ENCODE measurements at places on chromosomes 5 and 9. TPM values are rescaled to one million over a fixed set of nuclear protein-coding genes. Genes with fewer than 3 reads are reported as not detected.

INSL4 gene
- total RNA-seq = not detected

MROH2B gene
- not detected for total RNA-seq

IFNA8 gene
- not detected for total RNA-seq

GOLM1 gene
- 100 TPM for total RNA-seq

PCDHGB4 gene
- 19.5 TPM for total RNA-seq

DDX4 gene
- total RNA-seq = not detected

TCERG1 gene
- 26.0 TPM for total RNA-seq

KCTD16 gene
- total RNA-seq = 0.10 TPM

ISL1 gene
- not detected for total RNA-seq

REEP2 gene
- total RNA-seq = 13.5 TPM

TIMD4 gene
- not detected for total RNA-seq

CATSPER3 gene
- total RNA-seq = not detected

NFIB gene
- total RNA-seq = 119 TPM

MEGF9 gene
- total RNA-seq = 14.8 TPM

FBXO10 gene
- total RNA-seq = 14.1 TPM

PTGES gene
- total RNA-seq = not detected

PKD2L2 gene
- total RNA-seq = not detected

FGD3 gene
- total RNA-seq = not detected

SLIT3 gene
- 7.4 TPM for total RNA-seq

All from glomerular endothelial cell (primary cell).